ENCODE measurements at places on chromosomes 6 and 20. TPM values are rescaled to one million over a fixed set of nuclear protein-coding genes. Genes with fewer than 3 reads are reported as not detected.

Gene FAM184A
- 2.2 TPM for total RNA-seq

Gene SEMG2
- total RNA-seq = not detected

DNA sequence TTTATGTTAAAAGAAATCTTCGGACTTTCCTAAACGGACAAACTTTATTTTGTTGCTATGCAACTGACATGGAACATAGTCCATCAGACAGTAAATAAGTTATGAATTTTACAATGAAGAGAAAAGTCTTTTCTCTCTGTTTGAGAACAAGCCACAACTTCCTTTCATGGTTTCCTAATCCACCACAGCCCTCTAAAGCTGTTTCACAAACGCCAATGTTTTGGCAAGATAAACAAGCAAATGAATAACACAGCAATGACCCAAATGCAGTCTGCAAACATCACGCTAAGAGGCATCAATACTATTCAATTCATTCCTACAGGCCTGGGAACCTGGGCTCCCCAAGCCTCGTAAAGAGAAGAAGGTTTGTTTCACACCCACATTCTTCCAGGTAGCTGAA is 60.4 kb downstream of the HAO1 start:
- no peak for DNase-seq

Gene PEX6
- total RNA-seq = 11.7 TPM

- no peak for DNase-seq
These were observed 14.6 kb upstream of the HLA-F start for GRCh38 chr6:29708432-29709179.

- no peak for DNase-seq
These were observed 46.9 kb upstream of the POPDC3 start for GRCh38 chr6:105226598-105227294.

- DNase-seq = no peak
These were observed 306.2 kb downstream of the SOX4 start for GRCh38 chr6:21899708-21900107.
